ENCODE measurements at places on chromosomes 7 and 10.

DNA sequence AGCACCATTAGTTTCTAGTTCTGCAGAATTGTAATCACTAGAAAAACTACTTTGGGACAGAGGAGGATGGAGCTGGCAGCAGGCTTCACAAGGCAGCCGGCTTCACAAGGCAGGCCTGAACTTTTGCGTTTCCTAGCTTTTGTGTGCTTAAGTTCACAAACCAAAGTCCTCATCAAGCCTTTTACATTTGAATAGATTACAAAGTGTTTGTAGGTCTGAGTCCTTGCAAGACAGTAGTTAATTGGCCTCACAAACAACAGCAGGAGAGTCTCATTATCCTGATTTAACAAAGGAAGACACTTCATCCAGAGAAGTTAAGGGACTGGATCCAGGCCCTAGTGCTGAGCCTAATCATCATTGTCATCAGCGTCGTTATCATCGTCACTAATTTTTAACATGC is 147.8 kb upstream of the AUTS2 start:
- no peak for DNase-seq

- DNase-seq, result no peak
Measured at GRCh38 chr10:60777696-60778213, 523 bp upstream of the CDK1 start.

DNA sequence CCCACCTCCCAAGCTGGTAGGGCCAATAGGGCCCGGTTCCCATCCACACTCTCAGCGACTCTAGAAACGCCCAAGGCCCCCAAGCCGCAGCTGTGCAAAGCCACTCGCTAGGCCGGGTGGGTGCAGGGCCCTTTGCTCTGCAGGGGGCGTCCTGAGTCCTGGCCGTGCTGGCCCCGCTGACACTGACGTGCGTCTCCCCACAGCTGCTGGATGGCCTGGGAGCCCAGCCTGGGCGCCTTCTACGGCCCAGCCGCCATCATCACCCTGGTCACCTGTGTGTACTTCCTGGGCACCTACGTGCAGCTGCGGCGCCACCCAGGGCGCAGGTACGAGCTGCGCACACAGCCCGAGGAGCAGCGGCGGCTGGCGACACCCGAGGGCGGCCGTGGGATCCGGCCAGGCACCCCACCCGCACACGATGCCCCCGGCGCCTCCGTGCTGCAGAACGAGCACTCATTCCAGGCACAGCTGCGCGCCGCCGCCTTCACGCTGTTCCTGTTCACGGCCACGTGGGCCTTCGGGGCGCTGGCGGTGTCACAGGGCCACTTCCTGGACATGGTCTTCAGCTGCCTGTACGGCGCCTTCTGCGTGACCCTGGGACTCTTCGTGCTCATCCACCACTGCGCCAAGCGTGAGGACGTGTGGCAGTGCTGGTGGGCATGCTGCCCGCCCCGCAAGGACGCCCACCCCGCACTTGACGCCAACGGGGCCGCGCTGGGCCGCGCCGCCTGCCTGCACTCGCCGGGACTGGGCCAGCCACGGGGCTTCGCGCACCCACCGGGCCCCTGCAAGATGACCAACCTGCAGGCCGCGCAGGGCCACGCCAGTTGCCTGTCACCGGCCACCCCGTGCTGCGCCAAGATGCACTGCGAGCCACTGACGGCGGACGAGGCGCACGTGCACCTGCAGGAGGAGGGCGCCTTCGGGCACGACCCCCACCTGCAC is 31.6 kb upstream of the KNDC1 start:
- no peak for DNase-seq

DNA sequence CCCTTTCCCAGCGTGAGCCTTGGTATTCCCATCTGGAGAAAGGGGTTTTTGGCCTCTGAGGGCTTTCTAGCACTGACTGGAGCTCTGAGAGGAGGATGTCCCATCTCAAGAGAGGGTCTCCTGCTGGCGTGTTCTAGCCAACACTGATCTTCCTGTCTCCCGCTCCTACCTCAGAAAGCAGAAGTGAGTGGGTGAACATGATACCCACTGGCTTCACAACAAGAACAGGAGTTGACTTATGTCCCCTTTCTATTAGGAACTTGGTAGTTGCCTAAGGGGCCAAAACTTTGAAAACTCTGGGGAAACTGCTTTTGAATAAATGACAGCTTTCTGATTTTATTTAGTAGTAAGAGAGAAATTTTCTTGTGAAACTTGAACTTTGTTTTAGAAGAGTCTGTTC is 113.1 kb upstream of the ADCY1 start:
- no peak for DNase-seq
